ENCODE measurements at places on chromosomes 11 and 22.

DNA sequence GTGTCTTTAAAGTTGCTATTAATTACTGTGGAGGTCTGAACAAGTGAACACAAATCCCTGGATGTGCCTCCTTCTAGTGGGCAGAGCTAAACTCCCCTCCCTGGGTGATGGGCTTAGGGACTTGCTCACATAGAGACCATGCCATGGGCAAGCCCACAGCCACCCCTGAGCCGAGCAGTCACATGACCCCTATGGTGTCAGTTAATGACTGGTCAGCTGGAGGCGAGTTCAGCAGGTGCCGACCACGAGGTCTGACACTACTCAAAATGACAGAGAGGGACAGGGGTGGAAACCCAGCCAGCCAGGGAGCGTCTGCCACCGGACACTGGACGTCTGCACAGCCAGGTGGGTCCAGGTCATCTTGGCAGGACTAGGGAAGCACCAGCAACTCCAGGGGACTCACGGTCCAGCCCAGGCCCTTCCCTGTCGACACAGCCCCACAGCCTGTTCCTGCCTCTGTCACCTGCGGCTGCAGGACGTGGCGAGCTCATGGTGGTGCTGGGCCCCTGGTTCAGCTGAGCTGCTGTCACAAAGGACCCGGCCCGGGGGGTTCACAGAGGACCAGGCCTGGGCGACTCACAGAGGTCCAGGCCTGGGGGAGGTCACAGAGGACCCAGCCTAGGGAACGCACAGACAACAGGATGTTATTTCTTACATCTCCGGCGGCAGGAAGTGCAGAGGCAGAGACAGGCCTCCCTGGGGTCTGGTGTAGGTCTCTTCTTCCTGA is 135.0 kb downstream of the BRD1 start:
- no peak for DNase-seq

GRCh38 chr11:67496113-67496512 is 9.1 kb downstream of the PITPNM1 start:
- no peak for DNase-seq

GRCh38 chr22:45742866-45743450 is 71.3 kb downstream of the ATXN10 start:
- DNase-seq: no peak

DNA sequence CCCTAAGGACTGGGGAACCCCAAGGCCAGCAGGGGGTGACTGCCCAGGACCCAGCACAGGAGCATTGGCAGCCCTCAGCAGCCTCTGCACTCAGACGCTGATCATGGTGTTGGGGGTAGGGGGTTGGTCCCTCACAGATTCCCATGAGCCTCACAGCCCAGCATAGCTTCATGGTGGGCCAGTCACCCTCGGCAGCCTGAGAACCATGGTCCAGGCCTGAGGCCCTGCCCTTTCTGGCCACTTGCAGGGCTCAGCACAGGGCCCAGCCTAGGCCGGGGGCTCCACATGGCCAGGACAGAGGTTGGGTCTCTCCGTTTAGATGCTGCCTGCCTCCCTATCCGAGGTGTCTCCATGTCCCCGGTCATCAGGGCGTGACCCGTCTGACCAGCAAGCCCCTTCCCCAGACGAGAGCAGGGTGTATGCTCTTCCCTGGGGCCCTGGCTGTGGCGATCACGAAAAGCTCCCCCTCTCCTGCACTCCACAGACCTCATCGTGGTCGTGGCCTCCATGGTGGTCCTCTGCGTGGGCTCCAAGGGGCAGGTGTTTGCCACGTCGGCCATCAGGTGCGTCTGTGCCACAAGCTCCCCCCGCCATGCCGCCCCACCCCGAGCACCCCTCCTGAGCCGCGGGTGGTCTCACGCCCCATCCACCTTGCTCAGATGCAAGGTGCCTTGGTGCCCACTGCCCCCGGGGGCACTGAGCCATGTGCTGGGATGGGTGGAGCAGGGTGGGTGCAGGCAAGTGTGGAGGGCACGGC is 126.2 kb downstream of the KCNQ1 start:
- no peak for DNase-seq

DNA sequence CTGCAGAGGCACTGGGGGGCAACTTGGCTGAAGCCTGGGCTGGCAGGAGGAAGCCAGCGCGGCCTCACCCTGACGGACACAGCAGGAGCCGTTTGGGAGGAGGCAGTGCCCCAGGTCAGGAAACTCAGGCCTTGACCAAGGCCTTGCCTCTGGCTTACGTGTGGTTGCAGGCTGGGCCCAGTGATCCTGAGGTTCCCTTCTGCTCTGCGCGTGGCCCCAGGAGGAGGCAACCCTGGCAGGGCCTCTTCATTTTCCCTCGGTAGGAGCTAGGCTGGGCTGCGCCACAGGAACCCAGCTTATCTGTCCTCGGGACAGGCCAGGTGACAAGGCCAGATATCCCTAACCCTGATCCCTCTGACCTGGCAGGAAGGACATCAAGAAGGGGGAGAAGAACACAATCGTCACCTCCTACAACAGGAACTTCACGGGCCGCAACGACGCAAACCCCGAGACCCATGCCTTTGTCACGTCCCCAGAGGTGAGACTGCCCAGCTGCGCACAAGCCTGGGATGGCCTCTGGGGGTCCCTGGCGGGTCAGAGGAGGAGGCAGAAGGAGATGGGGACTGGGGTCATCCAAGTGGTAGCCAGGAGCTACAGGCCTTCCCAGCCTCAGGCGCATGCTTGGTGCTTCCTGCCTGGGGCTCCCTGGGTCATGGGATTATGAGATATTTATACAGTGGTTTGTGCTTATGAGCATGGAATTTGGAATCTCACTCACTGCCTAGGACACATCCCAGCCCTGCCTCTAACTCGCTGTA is 20.6 kb downstream of the POLR3H start:
- no peak for DNase-seq

- DNase-seq: no peak
These were observed 14.2 kb upstream of the CCDC89 start for GRCh38 chr11:85699957-85700741.

- no peak for DNase-seq
These were observed 97.7 kb downstream of the MPPED2 start for GRCh38 chr11:30488304-30488998.

Data from activated naive CD4-positive, alpha-beta T cell treated with Interleukin-2 at 50 U/mL for 16 hours (primary cell).